ENCODE measurements at places on chromosomes 7 and 10.
A peak's percentile ranks its signal among the peaks of the same experiment; 100 is the strongest.

DNA sequence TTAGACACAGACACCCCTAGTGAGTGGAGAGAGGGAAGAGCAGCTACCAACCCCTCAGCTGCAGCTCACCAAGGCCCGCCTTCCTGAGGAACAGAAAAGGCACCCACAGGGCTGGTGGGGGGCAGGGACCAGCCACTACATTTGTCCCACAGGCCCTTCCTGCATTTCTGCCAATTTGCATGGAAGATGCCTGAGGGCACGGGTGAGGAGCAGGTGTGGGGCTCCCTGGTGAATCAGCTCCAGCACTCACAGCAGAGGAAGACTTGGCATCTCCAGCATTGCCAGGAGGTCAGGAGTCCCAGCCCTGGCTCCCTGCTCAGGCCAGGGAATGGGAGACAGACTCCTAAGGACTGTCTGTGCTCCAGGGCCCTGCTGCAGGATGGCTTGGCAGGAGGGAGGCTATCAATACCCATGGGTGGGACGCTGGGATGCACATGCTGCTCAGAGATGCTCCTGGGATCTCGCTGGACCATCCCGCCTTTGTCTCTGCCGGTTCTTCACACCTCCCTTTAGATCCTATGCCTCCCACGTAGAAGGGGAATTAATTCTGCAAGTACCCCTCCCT lies 109.7 kb downstream of the SLIT1 start:
- DNase-seq: no peak

DNA sequence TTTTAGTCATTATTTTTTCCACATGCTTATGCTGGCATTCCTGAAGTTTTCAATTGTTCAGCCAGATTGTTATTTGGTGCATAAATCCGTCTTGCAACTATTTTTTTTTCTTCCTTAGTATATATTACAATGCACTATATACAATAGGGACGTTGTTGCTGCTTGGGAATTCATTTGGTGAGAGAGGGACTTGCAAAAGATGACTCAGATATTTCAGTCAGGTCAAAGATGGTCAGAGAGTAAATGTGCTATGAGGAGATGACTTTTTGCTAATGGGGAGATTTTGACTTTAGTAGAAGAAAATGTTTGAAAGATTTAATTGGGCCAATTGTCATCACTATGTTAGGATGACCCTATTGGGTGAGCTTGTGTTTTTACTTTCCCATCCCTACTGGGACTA lies 348.4 kb upstream of the MTPN start:
- DNase-seq: no peak

GRCh38 chr7:12620371-12620770 lies 49.9 kb downstream of the SCIN start:
- no peak for DNase-seq

DNA sequence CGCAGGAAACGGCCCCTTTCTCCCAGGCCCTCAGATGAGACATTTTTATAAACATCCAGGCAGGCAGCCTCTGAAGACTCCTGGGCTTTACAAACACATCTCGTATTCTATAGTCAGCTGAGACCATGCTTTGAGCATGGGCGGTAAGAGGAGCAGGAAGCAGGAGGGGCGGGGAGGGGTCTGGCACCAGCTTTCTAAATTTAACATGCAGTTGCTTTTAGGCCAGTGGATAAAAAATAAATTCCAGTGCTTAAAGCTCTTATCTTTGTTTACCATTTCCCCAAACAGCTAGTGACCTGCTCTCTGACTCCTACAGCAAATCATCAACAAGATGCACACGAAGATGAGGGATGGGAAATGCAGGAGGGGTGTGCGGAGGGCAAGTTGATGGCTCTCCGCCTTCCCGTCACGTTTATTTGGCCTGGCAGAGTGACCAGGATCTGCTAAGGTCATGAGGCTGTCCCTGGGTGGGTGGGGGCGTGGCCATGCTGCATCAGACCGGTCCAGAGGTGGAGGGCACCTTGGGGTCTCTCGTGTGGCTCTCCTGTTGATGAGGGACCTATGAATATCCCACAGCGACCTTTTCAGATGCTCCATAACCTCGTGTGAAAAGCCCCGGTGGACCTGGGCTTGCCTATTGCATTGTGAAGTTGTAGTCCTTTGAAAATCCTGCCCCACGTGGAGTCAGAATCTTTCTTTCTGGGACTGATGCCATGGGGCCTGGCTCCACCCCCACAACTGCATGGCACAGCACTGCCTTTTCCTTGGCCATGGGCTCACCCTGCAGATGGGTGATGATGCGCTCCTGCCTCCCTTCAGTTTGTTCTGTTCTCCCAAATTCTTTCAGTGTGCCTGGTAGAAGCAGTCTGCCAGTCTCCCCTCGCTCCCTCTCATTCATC lies 67.5 kb downstream of the PARP12 start:
- no peak for DNase-seq

DNA sequence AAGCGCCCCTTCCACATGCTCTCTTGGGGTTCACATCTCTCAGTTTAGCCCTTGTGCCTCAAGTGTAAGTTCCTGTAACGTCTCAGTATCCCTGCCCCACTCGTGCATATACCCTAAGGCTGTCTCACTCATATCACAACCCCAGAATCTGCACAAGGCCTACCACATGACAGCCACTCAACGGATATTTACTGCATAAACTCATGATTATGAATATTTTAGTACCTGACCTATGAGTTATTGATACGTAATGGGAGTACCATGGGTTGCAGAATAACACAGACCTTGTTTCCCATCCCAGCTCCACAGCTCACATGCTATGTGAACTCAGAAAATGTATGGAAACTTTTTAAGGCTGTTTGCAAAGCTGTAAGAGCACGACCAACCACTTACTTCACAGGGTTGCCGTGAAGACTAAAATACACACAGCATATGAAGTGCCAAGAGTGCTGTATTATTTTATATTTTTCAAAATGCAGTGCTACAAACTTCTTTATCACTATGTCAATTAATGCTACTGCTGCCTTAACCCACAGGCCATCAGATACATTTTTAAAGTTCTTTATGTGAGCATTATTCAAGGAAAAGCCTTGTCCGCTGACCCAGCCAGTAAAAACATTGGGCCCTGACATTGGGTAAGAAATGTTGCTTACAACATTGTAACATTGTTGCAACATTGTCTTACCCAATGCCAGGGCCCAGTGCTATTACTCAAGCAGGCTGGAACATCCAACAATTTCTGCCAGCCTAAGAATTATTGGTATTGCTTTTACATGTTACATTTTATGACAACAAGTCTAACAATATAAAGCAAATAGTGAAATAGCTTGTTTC lies 97.2 kb downstream of the JAZF1 start:
- no peak for DNase-seq

GRCh38 chr7:26199301-26200037 lies 1.1 kb downstream of the HNRNPA2B1 start:
- DNase-seq: no peak

- DNase-seq: no peak
Measured at GRCh38 chr10:3635211-3635671, 149.8 kb downstream of the KLF6 start.

GRCh38 chr10:86536294-86536861 lies 14.8 kb upstream of the WAPL start:
- no peak for DNase-seq

DNA sequence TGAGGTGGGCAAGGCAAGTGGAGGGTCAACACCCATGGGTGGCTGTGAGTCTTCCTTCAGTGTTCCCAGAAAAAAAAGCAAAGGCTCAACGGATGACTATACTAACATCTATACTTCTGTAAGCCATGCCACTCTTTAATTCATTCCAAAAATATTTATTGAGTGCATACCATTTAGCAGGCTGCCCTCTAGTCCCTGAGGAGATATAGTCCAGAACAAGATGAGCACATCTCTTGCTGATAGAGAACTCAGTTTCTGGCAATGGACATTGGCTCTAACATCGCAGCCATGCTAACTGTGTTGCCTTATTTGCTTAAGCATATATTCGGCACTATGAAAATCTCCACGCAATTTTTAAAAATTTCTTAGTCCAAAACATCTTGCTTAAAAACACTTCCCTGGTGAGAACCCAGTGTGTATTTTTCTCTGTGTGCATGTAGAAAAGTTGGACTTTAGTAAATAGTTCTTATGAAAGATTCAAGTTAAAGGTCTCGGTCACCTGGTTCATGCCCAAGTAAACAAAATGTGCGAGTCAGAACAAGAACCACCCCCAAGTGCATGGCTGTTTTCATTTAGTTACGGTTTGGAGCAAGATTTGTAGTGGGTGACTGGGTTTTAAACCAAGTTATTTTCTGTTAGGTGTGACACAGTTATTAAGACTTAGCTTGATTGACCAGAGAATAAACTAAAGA lies 69.8 kb downstream of the MET start:
- DNase-seq: no peak

- DNase-seq: peak; percentile 3
Measured at GRCh38 chr7:123682690-123683089, 27.0 kb downstream of the LMOD2 start.

- no peak for DNase-seq
Measured at GRCh38 chr7:124246262-124246863, 213.5 kb upstream of the TMEM229A start.

- no peak for DNase-seq
Measured at GRCh38 chr10:115052226-115052625, 40.9 kb upstream of the ATRNL1 start.

DNA sequence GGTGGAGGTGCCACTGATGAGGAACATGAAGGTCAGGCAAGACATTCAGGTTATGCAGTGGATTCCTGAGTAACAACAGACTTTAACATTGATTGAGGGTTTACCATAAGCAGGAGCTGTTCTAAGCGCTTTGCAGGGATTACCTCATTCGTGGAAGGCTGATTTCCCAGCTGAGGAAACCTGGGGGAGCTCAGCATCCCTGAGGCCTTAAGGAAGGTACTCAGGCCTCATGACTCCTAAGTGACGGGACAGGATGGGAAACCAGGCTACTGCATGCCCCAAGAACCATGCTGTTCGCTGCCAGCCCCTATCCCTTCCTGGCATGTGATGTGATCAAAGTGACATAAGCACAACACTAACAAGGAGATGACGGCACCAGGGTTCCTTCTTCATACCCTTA lies 143.6 kb upstream of the NFE2L3 start:
- DNase-seq: no peak

GRCh38 chr10:85611093-85611740 lies 755.4 kb downstream of the GRID1 start:
- DNase-seq: no peak

GRCh38 chr7:53744403-53744760 lies 708.9 kb downstream of the POM121L12 start:
- DNase-seq: no peak

DNA sequence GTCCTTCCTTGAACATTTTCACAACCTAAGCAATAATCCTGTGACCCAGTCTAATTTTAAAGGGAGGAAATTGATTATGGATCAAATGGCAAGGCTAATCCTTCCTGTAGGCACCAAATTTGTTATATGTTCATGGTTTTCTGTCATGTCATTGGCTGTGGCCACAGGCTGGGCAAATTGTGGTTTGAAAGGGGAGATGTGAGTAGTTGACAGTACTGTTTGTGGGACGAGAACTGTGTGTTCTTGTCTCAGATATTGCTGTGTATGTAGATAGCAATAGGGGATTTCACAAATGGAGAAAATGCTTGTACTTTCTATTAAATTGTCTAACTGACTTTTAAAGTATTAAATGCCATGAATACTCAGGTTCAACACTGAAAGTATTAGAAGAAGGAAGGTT lies 8.1 kb upstream of the PRKG1 start:
- no peak for DNase-seq

DNA sequence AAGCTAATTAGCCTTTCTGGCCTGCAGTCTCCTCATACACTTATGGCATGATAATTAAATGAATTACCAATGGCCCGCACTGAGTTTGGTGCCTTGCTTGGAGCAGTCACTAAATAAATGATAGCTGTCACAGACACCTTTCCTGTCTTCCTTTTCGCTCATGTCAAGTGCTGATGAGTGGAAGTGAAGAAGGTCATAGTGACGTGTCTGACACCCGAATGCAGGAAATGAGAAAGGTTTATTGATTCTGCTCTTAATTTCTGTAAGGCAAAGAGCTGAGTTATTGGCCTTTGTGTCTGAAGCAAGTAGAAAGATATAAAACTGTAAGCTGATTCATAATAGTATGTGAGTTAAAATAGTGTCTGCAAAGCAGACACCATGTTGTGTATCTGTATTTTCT lies 13.2 kb upstream of the ESYT2 start:
- DNase-seq: no peak

- no peak for DNase-seq
Measured at GRCh38 chr7:2274666-2275065, 32.6 kb downstream of the NUDT1 start.

- DNase-seq: peak; percentile 16
Measured at GRCh38 chr7:126040114-126041045, 1110.8 kb upstream of the POT1 start.

Data from SHP77 treated with DMSO at 0.1 percent for 48 hours (cell line).